ENCODE measurements at places on chromosomes 1 and 21. TPM values are rescaled to one million over a fixed set of nuclear protein-coding genes. Genes with fewer than 3 reads are reported as not detected.

CRNN gene
- total RNA-seq: not detected

TSPAN1 gene
- total RNA-seq: 0.17 TPM

C1orf115 gene
- total RNA-seq: 0.32 TPM

HAO2 gene
- not detected for total RNA-seq

TENT5C gene
- total RNA-seq: 14.7 TPM

CD5L gene
- total RNA-seq: not detected

AGMAT gene
- total RNA-seq: 18.3 TPM

IQGAP3 gene
- 11.6 TPM for total RNA-seq

Data from T-helper 1 cell treated with Interleukin-12 subunit alpha and Interleukin-12 subunit beta and Interleukin-4 antibody, amounts not matched to agents 30 ng/mL and 1 ng/mL, for 36 hours (primary cell).